AG04449 (cell line): ENCODE measurements at places on chromosomes 6 and 20.
A peak's percentile ranks its signal among the peaks of the same experiment; 100 is the strongest.

- DNase-seq, result no peak
These were observed 230.3 kb downstream of the PKHD1 start for GRCh38 chr6:51857134-51857533.

DNA sequence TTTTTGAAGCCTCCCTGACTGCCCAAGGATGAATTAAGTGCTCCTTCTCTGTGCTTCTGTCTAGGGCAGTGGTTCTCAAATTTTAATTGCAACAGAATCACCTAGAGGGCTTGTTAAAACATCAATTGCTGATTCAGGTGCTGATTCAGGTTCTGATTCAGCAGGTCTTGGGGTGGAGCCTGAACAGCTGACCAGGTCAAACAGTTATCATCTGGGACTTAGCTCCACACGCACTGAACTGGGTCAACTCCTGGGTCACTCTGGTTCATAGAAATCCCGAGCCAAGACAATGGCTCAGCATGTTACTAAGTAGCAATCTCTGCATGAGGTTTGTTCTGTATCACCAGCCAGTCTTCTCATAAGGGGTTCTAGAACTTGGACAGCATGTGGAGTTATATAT lies 192.3 kb downstream of the GJA1 start:
- no peak for DNase-seq

GRCh38 chr20:57672164-57672563 lies 37.7 kb downstream of the PMEPA1 start:
- DNase-seq, result no peak

GRCh38 chr6:136274062-136274461 lies 15.6 kb downstream of the BCLAF1 start:
- no peak for DNase-seq

DNA sequence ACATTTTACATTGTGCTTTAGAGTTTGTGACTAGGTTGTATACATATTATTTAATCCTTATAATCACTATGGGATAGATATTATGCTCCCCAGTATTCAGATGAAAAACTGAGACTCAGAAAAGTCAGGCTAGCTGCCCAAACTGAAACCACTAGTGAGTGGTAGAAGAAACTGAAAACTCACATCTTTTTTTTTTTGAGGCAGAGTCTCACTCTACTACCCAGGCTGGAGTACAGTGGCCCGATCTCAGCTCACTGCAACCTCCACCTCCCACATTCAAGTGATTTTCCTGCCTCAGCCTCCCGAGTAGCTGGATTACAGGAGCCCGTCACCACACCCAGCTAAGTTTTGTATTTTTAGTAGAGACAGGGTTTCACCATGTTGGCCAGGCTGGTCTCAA lies 22.2 kb downstream of the RNF24 start:
- no peak for DNase-seq

DNA sequence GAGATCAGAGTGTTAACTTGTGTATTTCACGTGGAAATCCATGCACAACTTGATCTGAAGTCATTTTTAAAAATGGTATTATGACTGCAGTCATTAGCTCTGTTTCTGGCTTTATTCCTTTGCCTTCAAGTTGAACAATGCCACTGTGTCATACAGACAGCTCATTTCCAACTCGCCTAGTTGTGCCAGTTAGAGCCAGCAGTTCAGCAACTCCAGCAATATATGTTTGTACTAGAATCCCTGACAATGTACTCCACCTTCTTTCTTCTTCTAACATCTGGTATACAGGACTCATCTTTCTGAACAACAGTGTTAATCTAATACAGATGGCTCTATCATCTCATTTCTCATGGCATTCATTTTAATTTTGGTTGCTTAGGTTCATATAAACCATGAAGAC lies 418.3 kb upstream of the POU3F2 start:
- DNase-seq, result no peak

- no peak for DNase-seq
These were observed 6.2 kb downstream of the KDM1B start for GRCh38 chr6:18161431-18161830.

- no peak for DNase-seq
These were observed 32.3 kb downstream of the RPRD1B start for GRCh38 chr20:38065764-38066375.

GRCh38 chr20:19077370-19078220 lies 134.8 kb upstream of the SLC24A3 start:
- DNase-seq, result no peak

GRCh38 chr6:26312501-26313397 lies 52.2 kb upstream of the BTN3A2 start:
- peak; percentile 87 for DNase-seq

DNA sequence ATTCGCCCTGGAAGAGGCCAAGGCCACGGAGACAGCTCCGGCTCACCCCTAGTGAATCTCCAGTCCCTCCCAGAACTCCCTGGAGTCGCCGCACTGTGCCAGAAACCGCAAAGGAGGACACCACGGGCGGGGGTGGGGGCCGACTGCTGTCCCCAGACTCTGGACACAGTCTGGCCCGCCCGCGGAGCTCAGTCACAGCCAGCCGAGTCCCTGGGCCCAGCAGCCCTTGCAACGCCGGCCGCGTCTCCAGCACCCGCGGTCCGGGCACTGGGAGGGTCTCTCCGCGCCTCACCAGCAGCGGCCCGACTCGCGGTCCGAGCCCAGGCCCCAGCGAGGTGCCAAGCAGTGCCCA lies 518 bp downstream of the PEX6 start:
- DNase-seq, result no peak

DNA sequence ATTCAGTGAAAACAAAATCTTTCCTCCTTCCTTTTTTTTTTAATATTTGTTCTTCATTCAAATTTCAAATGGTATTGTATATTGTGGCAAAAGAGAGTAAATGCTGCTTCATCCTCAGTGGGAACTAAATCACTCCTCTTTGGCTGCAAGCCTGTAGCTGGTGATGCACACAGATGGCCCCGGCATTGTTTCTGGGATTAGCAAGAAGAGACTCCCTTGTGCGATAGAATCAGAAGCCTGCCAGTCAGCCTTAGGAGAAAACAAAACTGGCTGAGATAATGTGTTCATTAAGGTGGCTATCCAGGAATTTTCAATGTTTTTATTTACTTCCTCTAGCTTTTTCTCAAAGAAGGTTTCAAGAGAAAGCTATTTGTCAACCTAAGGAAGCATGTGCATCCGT lies 20.7 kb upstream of the ELOVL2 start:
- no peak for DNase-seq

DNA sequence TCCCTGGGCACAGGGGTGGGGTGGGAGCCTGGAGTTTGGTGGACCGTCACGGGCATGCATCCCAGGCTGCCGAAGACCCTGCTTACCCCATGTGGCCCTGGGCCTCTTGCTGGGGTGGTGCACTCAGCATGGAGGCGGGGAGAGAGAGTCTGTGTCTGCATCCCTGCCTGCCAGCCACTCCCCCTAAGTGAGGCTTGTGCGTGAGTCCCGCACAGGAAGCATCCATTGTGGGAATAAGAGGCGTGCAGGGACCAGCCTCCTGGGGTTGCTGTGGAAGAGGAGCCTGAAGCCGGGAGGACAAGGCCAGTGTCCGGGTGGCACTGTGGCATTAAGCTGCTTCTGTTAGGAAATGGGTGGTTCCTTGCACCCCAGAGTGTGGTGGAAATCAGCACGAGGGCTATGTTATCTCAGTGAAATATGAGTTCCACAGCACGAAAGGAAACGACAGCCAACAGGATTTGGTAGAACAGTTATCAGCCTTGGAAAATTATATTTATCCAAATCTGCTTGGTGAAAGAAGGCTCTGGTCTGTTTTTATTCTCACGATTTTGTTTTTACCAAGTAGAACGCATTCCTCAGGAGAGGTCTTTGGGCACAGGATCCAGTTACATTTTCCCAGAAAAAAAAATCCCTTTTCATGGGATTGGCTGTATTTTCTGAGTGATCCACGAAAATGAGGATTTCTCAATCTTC lies 35.7 kb downstream of the CDH4 start:
- DNase-seq, result no peak

DNA sequence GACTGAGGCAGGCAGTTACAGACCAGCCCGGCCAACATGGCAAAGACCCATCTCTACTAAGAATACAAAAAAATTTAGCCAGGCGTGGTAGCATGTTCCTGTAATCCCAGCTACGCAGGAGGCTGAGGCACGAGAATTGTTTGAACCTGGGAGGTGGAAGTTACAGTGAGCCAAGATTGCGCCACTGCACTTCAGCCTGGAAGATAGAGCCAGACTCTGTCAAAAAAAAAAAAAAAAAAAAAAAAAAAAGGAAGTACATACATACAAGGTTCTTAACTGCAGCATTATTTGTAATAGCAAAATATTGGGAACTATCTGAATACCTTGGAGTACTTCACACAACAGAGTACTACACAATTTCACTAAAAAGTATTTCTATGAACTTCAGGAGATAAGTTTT lies 183.5 kb upstream of the OLIG3 start:
- no peak for DNase-seq

GRCh38 chr20:32206760-32207625 lies 550 bp downstream of the PLAGL2 start:
- no peak for DNase-seq

GRCh38 chr6:30565772-30566171 lies 5.5 kb upstream of the ABCF1 start:
- DNase-seq, result no peak

DNA sequence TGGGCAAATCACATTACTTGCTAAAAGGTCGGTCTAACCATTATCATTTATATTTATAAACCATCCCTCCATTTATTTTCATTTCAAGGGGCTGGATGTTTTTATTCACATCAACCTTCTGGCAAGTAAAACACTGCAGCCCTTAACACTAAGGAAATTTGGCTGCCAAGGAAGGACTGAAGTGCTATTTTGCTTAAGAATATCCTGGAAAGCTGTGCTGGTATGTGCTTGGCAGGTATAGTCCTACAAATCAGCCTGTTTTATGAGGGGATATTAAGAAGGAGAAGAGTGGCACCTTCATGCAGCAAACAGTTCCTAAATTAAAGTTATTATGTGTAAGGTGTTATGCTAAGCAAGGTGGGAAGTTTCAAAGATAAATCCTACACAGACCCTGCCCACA lies 9.8 kb downstream of the PHACTR2 start:
- DNase-seq, result no peak

GRCh38 chr20:35757098-35757705 lies 14.6 kb upstream of the PHF20 start:
- DNase-seq, result no peak
